Stimulated activated CD4-positive, alpha-beta T cell treated with anti-CD3 and anti-CD28 coated beads, Interleukin-2, amount 100 ng/mL, for 24 hours (primary cell): ENCODE measurements at places on chromosomes 6 and 20.
A peak's percentile ranks its signal among the peaks of the same experiment; 100 is the strongest.

GRCh38 chr20:8126841-8127378 is 5.2 kb upstream of the PLCB1 start:
- DNase-seq, result no peak

- peak; percentile 10 for DNase-seq
These were observed 1.2 kb downstream of the GRM4 start for GRCh38 chr6:34144581-34145160.

GRCh38 chr6:16244446-16244845 is 6.1 kb downstream of the GMPR start:
- DNase-seq, result no peak

DNA sequence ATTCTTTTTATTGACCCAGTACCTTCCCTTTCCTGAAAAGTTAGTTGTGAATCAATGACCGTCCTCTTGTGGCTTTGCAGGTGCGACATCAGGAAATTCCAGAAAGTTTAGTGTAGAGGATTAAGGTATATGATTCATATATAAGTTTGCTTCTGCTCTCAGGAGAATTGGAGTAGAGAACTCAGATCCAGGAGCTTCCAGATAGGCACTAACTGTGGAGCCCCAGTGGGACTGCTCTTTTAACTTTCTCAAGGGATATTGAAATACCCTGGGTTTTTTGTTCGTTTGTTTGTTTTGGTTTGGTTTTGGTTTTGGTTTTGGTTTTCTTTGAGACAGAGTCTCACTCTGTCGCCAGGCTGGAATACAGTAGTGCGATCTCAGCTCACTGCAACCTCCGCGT is 9.5 kb downstream of the TAAR2 start:
- no peak for DNase-seq

- DNase-seq, result peak; percentile 42
These were observed 10.9 kb downstream of the ZNF217 start for GRCh38 chr20:53582574-53583351.

DNA sequence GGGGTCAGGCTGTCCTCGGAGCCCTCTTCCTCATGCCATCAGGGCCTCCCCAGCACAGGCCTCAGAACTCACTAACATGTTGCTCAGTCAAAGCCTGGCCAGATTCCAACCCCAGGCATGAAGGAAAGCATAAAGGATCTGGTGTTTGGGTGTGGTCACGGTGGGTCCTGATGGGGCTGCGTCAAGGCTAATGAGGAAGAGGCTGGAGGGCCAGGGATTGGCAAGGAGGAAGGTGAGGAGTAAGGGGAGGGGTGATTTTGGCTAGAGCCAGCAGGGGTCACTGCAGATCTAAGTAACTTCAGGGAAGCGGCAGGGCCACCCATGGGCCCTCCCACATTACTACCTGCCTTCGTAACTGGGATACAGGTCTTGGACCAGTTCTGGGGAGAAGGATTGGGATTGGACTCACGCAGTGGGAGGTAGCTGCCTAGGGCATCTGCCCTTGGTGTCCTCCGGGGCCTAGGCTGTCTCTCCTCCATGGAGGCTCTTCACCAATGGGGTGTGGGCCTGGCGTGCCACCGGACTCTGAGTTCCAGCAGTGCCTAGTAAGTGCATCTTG is 36.2 kb upstream of the MRPS18A start:
- DNase-seq, result peak; percentile 78

DNA sequence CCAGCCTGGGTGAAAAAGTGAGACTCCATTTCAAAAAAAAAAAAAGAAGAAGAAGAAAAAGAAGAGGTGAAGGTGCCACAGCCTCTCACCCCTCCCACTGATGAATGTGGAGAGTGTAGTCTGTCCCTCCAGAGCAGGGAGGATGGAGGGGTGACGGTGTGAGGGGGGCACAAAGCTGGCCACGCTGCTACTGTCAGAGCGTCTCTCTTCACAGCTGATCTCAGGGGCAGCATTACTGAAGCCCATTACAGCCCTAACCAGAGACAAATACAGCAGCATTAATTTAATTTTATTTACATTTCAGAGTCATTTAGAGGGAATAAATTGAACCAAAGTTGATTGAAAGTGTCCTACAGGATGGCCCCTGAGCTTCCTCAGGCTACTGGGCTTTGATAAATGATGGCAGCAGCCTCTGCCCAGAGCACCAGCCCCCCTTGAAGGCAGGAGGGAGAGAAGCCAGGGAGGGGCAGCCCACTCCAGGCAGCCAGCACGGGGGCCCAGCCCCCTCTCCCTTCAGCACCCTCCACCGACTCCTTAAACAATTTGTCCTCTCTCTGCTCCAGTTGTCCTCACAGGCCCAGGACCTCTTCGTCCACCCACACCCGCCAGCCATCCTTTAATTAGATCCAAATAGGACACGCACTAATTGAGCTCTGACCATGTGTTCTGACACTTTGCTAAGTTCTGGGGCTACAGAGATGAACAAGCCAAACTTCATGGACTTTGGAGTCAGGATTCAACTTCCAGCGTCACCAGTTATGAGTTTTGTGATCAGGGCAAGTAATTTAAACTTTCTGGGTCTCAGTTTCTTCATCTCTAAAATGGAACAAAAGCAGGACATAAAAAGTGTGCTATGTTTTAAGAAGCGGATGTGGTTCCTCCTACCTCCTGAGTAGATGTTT is 18.6 kb upstream of the ZFAND3 start:
- no peak for DNase-seq

DNA sequence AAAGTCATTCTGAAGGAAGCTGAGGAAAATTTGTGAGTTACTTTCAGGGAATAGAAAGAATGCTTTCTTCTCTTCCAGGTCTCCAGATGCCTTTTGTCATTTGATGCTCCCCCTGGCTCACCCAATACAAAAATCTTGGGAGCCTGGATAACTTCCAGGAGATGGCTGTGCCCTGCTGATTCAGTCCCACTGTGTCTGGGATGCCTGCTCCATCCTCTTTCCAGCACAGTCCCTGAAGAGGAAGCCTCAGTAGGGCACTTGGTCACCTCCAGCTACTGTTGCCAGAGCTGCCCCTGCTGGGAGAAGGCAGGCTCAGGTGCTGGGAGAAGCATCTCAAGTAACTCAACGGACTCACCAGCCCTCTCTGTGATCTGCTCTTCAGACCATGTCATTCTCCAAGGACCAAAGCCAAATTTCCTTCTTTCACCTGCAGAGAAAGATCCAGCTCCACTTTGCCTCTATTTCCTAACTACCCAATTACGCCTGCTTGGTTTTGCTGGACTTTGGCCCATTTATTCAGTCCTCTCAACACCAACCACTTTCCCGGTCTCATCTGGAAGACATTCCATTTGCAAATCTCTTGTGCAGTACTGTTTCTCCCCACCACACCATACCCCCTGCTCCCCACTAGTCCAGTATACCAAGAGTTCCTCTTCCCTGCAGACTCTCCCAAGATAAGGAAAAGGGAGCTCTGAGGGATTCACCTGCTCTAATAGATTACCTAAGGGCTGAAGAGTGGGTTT is 53.3 kb downstream of the SLC23A2 start:
- no peak for DNase-seq

GRCh38 chr20:10906834-10907233 is 233.0 kb upstream of the JAG1 start:
- no peak for DNase-seq

DNA sequence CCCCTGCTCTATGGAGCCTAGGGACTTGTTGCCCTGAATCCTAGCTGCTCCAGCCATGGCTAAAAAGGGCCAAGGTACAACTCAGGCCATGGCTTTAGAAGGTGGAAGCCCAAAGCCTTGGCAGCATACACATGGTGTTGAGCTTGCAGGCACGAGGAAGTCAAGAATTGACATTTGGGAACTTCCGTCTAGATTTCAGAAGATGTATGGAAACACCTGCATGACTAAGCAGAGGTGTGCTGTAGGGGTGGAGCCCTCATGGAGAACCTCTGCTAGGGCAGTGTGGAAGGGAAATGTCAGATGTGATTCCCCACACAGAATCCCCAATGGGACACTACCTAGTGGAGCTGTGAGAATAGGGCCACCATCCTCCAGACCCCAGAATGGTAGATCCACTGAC is 95.1 kb upstream of the TMEM170B start:
- DNase-seq, result no peak

GRCh38 chr6:44237813-44238433 is 9.0 kb upstream of the HSP90AB1 start:
- DNase-seq, result peak; percentile 83

- no peak for DNase-seq
These were observed 164.0 kb upstream of the AGPAT4 start for GRCh38 chr6:161437851-161438250.

DNA sequence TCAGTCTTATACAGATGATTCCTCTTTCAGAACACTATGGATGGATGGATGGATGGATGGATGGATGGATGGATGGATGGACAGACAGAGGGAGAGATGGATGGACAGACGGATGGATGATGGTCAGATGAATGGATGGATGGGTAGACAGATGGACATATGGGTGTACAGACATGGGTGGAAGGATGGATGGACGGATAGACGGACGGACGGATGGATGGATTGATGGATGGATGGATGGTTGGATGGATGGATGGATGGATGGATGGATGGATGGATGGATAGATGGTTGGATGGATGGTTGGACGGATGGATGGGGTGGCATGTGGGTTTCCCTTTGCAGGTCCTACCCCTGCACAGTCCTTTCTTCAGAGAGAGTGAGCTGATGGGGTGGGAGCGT is 320.7 kb downstream of the CDH4 start:
- no peak for DNase-seq

- DNase-seq, result no peak
These were observed 165.6 kb downstream of the KCNQ5 start for GRCh38 chr6:72787391-72788031.

- DNase-seq, result no peak
These were observed 63.8 kb upstream of the MYL9 start for GRCh38 chr20:36477475-36477874.

- peak; percentile 47 for DNase-seq
These were observed 714 bp downstream of the AIF1 start for GRCh38 chr6:31615748-31616147.

DNA sequence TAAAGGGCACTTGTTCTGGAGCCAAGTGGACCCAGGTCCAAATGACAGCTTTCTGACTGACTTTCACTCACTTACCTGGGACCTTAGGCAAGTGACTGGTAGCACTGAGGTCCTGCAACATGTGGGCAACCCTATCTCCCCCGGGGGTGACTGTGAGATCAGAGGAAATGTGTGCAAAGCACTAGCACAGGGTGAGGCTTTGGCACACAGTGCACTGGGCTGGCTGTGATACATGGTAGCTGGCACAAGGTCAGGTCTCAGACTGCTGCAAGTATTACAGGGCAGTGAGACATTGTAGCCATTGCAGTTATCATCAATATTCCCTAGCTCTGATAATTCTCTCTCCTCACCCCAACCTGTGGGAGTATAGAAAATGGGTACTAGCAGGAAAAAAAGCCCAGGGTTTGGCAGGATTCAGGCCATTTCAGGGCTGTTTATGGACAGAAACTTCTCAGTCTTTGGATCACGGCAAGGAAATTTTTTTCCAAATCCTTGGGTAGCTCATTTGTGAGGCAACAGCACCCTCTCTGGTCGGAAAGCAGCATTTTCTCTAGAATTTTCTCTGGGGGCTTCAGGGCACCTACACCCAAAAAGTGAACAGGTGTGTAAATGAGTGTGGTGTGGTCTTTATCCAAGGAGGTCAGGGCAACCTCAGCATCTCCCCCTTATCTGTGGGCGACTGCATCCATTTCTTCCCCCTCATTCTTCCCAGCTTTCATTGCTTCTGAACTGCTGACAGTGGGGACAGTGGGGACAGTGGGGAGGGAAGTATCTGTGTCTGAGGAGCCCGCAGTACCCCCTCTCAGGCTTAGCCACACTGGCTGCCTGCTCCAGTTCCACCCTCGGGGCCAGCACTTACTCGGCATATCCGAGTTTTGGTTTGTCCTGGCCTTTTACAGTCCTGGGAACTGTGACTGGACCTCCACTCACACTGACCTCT is 148.7 kb upstream of the PHACTR3 start:
- no peak for DNase-seq

DNA sequence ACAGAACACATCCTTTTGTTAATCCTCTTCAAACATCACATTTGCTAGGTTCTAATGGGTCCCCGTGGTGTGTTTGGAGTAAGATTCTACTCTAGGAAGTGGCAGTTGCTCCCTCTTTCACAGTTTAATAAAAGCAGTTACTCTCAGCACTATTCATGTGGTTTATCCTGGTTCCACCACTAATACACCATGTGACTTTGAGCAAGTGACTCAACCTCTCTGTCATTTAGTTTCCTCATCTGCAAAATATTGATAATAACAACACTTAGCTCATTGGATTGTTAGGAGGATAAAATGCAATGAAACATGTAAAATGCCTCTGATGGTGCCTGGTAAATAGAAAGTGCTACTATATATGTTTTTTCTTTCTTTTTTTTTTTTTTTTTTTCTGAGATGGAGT is 488.0 kb upstream of the NOX3 start:
- DNase-seq, result no peak

GRCh38 chr6:89281779-89282246 is 33.3 kb downstream of the GABRR2 start:
- peak; percentile 50 for DNase-seq

DNA sequence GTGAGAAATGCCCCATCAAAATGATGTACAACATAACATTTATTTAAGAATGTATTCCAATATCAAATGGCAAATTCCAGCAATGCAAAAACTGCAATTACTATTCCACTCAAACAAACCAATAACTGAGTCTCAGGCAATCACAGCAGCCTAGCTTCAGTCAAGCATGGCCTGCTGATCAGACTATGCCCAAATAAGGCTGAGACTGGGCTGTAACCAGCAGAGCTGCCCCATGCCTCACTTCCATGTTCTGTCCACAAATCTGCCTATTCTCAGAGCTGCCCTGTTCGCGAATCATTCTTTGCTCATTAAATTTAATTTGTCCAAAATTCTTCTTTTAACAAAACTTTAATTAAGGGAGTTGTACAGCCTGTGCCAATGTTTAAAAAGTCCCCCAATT is 155.4 kb downstream of the FNDC1 start:
- no peak for DNase-seq

- DNase-seq, result no peak
These were observed 117.3 kb upstream of the TNFAIP3 start for GRCh38 chr6:137749696-137750211.

DNA sequence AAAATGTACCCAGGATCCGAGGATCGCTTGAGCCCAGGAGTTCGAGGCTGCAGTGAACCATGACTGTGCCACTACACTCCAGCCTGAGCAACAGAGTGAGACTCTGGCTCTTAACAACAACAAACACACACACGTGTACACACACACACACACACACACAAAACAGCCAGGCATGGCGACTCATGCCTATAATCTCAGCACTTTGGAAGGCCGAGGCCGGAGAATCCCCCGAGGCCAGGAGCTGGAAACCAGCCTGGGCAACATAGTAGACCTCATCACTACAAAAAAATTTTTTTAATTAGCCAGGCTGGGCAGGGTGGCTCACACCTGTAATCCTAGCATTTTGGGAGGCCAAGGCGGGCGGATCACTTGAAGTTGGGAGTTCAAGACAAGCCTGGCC is 23.3 kb upstream of the ARFGEF2 start:
- no peak for DNase-seq

GRCh38 chr6:161029195-161029809 is 37.7 kb downstream of the MAP3K4 start:
- DNase-seq, result no peak

- no peak for DNase-seq
These were observed 18.9 kb upstream of the DEF6 start for GRCh38 chr6:35278708-35279107.

- no peak for DNase-seq
These were observed 227.5 kb downstream of the UST start for GRCh38 chr6:148974351-148974750.
